SHP77 treated with DMSO at 0.1 percent for 48 hours (cell line): ENCODE measurements at places on chromosomes 7 and 10.

DNA sequence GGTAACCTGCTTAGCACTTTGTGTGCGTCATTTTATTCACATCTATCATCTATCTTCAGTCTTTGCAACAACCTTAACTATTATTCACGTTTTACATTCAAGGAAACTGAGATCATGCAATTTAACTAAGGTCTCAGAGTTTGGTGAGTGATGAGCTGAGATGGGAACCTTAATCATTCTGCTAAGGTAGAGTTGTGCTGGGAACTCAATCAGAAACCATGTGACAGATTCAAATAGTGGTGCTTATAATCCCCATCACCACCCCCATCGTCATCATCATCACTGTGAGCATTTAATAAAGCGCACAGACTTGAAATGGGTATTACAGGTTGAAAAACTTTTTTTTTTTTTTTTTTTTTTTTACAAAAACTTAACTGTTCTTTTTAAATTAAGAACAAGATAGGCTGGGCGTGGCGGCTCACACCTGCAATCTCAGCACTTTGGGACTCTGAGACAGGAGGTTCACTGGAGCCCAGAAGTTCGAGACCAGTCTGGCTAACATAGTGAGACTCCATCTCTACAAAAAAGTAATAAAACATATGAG lies 160.9 kb downstream of the PIP4K2A start:
- no peak for DNase-seq

GRCh38 chr7:74453322-74454011 lies at the start of gene GTF2IRD1:
TSS of gene GTF2IRD1 (plus strand) at chr7:74453906. CDS start at chr7:74508081, 54,175 bp downstream.
- peak; percentile 50 for DNase-seq

GRCh38 chr10:89283936-89284475 lies 17.8 kb upstream of the IFIT2 start:
- DNase-seq, result peak; percentile 20

DNA sequence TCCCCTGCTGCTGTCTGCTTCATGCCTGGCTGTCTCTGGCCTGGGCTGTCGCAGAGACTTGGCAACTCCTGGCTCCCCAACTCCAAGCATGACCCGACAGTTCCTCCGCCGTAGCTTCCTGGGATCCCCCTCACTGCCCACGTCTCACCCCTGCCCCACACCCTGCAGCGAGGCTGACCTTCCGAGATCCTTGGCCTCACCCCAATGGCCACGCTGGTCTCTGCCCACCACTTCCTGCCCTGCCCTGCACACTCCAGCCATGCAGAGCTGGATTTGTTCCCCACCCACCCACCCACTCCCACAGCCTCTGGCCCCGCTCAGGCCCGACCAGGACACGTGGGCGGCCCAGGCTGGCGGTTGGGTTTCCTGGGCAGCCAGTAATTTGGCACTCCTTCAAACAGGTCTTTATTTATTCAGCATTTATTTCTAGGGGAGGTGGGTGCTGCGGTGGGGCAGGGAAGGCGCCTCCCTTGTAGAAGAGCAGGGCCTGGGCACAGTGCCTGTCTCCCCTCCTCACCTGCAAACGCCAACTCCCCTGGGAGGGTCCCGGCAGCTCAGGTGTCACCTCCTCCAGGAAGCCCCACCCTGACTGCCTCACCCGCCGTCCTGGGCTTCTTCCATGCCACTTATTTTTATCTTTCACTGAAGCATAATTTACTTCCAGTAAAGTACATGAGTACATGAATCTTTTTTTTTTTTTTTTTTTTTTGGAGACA lies 25.5 kb downstream of the GTF2IRD1 start:
- no peak for DNase-seq

DNA sequence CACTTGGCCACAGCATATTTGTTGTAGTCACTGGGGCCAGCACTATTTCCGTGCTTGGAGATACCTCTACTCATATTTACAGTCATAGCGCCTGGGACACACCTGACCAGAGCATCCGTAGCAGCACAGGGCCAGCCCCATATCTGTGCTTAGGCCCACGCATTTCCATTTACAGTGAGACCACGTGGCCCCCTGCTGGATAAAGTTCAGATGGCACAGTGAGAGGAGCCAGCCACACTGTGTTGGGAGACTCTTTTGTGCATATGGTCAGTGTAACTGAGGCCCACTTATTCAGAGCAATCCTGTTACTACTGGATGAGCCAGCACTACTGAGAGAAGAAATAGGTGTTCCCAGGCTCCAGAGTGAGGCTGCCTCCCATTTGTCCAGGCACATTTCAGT lies 455.3 kb downstream of the REEP3 start:
- DNase-seq, result peak; percentile 29

- DNase-seq, result no peak
Observed at GRCh38 chr7:155523168-155523675, 23.1 kb downstream of the CNPY1 start.

DNA sequence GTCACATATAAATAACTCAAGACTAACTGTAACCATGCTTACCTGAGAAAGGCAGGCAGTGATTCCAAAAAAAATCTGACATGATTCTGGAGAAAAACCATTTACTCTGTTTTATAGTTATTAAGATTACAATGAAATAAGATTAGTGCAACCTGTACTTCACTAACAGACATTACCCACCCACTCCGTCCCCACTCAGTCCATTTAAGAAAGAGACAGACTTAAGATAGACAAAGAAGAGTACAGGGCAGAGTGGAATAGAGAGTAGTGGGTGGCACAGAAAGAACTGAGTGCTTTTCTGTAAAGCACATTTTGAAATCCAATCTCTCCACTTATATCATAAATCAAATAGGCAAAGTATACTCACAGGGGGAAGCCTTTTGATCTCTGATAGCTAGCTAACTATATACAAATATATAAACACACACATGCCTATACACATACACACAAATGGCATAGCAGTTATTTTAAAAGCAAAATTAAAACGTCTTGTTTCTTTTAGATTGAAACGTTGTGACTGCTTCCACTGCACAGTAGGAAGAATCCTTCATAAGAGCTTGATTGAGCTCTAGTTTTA lies 11.9 kb downstream of the PAXIP1 start:
- DNase-seq, result no peak

- no peak for DNase-seq
Observed at GRCh38 chr7:128389085-128389617, 20.6 kb downstream of the IMPDH1 start.

DNA sequence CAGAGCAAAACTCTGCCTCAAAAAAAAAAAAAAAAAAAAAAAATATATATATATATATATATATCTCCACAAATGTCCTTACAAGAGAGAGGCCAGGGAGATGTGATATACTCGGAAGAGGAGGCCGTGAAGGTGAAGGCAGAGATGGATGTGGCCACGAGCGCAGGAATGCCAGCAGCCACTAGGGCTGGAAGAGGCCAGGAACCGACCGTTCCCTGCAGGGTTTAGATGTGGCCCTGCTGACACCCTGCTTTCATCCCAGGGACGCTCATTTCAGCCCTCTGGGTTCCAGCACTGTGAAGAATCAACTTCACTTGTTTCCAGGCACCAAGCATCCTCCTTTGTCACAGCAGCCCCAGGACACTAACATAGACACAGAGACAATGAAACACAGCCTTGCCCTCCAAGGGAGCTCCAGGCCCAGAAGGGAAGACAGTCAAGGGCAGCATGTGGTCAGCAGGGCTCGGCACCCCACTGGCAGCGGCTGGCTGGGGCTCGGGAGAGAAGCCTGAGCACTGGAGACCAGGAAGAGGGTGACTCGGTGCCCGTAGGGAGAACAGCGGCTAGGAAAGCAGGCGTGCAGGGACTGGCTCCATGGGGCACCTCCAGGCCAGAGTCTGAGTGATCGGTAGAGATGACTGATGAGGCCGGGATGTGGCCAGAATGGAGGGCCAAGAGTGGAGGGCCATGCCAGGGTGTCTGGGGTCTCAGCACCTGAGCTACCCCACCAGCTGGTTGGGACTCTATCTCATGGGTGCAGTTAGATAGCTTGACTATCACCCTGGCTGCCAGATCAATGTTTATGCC lies 7.6 kb downstream of the WDR86 start:
- no peak for DNase-seq

- DNase-seq, result no peak
Observed at GRCh38 chr7:77923419-77923818, 124.8 kb downstream of the PHTF2 start.

DNA sequence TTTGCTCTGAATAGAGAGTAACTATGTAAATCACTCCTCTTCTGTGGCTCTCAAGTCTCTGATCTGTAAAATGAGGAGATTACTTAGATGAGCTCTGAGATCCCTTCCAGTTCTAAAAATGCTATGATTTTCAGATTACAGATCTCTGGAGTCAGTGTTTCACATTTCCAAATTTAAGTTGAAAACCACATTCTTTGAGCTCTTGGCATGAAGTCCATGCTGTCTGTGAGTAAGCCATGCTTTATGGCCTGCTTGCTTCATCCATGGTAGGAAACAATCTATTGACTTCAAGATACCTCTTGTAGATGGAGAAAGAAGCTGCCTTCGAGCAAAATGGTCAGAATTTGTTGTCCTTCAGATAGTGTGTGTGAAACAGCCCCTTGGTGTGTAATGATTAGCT lies 64.9 kb downstream of the CELF2 start:
- no peak for DNase-seq

GRCh38 chr7:113698556-113699220 lies 220.1 kb downstream of the PPP1R3A start:
- peak; percentile 11 for DNase-seq

DNA sequence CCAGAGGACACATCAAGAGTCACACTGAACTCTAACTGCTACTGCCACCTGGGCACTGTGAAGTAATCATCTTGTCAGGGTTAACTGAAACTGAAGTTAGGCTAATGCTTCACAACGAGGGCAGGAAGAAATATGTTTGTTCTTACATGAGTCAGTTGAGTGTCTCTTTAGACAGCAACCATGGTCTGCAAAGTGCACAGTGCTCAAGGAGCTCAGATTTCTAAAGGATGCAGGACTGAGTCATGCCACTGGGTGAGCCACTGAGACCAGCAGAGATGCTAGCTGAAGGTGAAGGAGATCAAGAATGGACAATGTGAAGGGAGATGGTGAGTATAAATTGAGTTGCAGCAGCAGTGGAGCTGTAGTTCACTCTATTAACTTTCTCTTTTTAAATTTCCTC lies 76.0 kb upstream of the CTTNBP2 start:
- no peak for DNase-seq

GRCh38 chr7:43553999-43554398 lies 28.9 kb upstream of the STK17A start:
- no peak for DNase-seq

DNA sequence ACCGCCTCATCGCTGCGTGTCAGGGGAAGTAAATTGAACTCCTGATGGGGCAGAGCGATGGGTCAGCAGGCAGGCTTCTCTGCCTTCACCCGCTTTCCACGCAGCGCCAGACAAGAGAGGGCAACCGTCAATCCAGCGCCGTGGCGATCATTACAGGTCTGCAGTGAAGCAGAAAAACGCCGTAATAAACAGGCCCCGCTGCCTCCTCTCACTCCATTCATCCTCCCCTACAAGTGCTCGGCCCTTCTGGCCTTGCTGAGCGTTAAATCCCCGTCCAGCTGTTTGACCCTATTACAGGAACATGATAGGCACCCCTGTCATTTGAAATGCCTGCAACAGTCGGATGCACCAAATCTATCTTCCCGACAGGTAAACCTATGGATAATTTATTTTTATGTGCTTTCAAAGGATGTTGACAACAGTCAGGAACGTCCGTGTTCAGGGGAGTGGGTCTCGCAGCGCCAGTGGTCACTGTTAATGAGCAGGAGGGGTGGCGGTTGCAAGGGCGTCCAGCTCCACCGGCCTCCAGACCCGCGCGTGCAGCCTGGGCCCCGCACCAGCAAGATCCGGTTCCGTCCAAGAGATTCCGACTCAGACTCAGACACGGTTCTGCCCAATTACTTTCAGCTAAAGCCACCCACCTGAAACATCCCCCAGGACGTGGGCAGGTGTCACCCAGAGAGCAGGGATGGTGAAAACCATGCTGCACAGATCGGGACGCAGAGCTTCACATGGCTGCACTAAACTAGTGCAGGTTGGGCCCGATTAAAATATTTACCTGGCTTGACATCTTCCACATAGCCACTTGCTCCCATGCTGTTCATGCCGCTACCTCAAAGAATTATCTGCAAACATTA lies 508.0 kb upstream of the MGMT start:
- DNase-seq, result no peak

GRCh38 chr7:93894966-93895640 lies 4.5 kb upstream of the TFPI2 start:
- no peak for DNase-seq

- no peak for DNase-seq
Observed at GRCh38 chr10:109029870-109030269, 893.4 kb downstream of the XPNPEP1 start.

- DNase-seq, result no peak
Observed at GRCh38 chr7:65554-65953, 126.8 kb upstream of the FAM20C start.

DNA sequence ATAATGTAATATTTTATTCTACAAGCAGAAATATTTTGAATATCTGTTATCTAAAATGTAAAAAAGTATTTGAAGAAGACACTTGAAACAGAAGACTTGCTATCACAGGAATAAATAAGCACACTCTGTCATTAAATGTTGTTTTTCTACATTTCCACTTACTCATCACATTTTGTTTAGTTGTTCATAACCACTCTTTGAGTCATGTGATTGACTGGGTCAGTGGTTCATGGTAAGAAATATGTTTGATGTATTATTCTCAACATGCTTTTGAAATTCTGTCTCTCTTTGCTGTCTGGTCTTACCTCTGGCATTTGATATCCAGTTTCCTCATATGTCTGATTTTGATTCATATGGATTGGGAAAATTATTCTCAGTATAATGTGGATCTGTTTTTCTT lies 171.8 kb downstream of the SUGCT start:
- no peak for DNase-seq

DNA sequence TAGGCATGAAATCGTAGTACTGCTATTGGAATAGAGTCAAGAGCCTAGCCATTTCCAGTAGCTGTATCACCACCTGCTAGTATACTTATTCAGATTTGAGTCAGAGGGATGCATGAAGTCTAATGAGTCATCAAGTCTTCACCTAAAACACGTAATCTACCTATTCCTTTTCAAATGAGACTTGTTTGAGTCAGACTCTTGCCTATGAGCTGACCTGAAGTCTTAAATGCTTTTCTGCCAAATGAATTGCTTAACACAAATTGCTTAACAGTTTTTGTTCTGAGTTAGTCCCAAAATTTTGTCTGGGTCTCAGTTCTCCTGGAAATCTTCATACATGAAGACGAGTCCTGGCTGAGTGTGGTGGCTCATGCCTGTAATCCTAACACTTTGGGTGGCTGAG lies 165.2 kb downstream of the GNAT3 start:
- DNase-seq, result no peak

GRCh38 chr7:22444181-22444971 lies 55.6 kb downstream of the STEAP1B start:
- DNase-seq, result peak; percentile 47

DNA sequence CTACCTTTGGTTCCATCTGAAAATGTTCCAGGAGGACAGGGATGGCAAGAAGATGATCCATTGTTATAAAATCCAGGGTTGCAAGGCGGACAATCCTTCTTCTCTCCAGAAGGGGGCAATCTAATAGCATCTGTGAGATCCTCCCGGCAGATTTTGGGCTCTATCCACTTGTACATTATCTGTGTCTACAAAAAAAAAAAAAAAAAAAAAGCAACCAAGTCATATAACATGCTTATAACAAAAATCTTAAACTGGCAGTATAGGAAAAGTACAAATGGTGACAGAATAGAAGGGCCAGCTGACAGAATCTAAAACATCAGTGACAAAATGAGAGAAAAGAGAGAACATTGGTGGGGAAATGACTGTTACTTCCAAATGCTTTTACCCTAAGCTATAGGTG lies 132.7 kb downstream of the ELAPOR2 start:
- DNase-seq, result peak; percentile 14

- DNase-seq, result no peak
Observed at GRCh38 chr10:129800796-129801340, 163.2 kb downstream of the EBF3 start.

- no peak for DNase-seq
Observed at GRCh38 chr7:47392241-47392759, 189.6 kb downstream of the TNS3 start.
